ENCODE measurements at places on chromosomes 4 and X. TPM values are rescaled to one million over a fixed set of nuclear protein-coding genes. Genes with fewer than 3 reads are reported as not detected.

DNA sequence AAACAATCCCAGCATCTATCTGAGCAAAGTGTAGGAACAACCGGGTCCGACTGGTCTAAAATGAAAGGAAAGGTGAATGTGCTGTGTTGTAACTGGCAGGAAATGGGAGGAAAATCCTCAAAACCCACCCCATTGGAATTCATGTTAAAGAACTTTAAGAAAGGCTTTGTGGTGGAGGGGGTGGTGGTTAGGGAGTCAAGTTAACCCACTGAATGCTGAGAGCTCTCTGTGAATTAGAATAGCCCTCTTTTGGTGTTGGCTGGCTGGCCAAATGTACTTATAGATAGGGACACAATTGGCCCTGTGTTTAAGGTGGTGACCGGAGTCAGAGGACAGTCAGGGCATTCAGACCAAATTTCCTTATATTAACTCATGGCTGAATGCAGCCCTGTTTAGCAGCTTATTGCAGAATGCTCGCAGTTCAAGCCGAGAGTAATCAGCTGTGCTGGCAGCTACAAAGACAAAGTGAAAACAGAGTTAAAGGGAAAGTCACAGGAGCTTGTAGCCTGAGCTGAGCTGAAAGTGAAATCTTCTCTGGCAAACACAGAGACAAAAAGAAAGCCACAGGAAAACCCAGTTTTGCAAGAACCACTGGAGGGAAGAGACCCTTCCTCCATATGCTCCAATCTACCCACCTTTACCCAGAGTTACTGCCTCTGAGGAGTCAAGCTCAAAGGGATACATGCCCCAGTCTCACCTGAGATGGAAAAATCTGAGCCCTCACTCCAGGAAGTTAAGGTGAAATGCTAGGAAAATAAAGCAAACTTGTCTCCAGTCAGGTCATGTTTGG, 38.5 kb upstream of the UGT2B7 start:
- ATAC-seq = no peak

DNA sequence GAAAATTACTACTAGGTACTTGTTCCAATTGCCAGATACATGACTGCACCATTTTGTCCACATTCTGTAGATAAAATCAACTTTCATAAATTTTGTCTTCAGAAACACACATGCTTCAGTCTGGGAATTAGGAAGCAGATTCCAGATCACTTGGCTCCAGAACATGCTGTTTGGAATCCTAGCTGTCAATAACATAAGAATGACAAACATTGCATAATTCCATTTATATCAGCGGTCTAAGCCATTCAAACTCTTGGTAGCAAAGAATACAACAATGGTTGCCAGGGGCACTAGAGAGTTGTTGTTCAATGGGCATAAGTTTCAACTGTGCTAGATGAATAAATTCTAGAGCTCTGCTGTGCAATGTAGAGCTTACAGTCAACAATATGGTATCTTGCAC, 1112.1 kb upstream of the AGA start:
- ATAC-seq = no peak

IBSP gene
- total RNA-seq = not detected

PAGE2 gene
- not detected for total RNA-seq

- no peak for ATAC-seq
Measured at GRCh38 chrX:50002067-50002714, 79.8 kb downstream of the CLCN5 start.

DNA sequence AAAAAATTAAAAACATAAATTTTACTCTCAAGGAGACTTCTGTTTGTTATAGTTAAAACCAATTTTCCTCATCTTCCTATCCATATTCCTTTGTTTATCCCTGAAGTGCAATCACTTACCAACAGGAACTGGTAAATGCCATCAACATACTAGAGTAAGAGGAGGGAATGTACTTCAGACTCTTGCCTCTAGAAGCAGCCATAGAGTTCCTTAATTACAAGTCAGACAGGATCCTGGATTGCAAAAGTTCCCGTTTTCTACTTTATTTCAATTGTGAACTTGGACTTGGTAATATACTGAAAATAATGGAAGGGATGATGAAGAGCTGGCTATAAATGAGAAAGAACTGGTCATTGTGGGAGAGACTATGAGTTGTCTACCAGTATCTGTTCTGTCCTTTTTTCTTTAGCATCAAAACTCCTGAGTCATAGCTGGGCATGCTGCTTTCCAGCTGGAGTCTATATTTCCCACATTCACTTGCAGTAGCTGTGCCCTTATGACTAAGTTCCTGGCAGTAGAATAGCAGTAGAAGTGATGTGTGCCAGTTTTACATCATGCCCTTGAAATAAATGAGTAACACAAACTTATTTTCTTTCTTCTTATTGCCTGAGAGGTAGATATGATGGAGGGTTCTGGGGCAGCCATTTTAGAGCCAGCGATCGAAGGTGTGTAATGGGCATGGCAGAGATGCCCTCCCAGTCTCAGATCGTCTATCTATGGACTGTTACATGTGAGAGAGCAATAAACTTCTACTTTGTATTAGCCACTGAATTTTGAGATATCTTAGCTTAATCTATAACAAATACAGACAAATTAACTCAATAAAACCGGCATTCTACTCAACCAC, 26.8 kb upstream of the SPARCL1 start:
- peak; percentile 55 for ATAC-seq

DNA sequence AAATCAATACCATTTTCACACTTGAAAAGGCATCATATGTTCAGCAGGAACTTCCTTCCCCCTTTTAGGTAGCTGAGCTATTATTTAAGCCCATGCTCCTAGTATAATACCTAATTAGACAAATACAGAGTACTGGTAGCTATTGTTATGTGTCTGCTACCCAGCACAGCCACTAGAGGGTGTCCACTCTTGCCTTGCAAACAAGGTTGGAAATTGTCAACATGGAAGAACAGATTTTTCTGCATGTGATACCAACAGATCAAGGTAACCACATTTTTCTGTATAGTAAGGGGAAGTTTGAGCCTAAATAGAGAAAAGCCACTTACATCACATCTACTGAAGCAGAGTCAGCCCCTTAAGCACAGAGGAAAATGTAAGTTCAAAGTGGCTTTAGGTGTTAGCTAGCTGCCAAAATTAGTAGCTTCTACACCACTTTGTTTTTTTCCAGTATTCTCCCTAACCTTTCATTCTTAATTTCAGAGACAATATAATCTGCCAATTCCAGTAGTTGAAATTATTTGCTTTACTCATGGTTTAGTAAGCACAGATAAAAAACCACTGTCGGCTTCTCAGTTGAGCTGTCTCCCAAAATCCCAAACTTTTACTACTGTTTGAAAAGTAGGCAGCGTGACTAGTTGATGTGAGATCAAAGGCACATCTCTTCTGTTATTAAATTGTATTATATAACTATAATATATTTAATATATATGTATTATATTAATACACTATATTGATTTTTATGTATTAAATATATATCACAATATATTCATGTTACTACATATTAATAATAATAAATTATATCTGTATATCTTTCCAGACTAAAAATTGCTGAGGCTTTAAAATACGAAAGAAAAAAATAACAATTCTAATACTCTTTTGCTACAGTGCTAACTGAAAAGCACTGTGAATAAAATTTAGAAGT, 38.2 kb downstream of the EDNRA start:
- ATAC-seq = no peak

BEX2 gene
- total RNA-seq = 2.3 TPM

- ATAC-seq = no peak
Measured at GRCh38 chrX:17030092-17030491, 83.6 kb downstream of the REPS2 start.

DNA sequence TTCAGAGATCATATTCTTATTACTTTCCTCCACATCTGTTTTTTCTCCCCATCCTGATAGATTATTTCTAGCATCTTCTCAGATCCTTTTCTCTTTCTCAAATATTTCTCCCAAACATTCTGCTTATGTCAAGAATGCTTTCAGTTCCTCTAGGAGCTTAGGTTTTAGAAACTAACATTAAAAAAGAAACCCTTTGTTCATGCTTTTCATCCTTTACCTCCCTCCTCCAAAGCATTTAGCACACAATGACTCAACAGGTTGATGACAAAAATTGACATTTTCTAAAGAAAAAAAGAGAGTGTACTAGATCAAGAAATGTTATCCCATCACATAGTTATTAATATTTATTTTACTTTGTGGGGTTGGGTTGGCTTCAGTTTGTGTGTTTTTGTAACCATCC, 16.5 kb upstream of the ALB start:
- no peak for ATAC-seq

- no peak for ATAC-seq
Measured at GRCh38 chrX:44267116-44267515, 76.4 kb downstream of the EFHC2 start.

DNA sequence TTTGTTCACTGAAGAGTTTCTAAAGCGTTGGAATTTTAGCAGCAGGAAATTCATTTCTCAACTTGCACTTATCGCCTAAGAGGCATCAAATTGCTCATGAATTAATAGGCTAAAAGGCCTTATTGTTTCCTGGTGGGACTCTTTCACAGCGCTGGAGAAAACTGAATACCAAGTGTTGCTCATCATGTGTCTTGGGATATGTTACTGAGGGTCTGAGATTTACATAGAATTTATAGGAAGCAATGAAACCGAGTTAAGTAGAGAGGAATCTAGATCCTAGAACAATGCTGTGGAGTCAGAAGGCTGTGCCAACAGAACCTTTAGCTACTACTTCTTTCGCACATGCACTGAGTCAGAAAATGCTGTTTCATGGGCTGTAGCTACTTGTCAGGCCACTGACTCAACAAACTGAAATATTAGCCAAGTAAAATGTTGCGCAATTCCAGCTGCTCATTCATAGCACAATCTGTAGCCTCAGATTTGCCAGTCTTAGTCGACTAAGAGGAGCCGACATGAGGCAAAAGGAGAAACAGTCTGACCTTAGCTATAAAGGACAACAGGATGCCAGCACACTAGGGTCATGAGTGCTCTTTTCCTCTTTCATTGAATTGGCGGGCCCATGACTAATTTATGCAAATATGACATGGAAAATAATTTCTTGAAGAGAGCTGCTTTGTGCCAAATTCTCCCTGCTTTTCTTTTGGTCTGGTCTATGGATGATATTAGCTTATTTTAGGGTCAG, 35.9 kb upstream of the CXCL8 start:
- peak; percentile 93 for ATAC-seq
